ENCODE measurements at places on chromosomes 6 and 20. TPM values are rescaled to one million over a fixed set of nuclear protein-coding genes. Genes with fewer than 3 reads are reported as not detected.

DNA sequence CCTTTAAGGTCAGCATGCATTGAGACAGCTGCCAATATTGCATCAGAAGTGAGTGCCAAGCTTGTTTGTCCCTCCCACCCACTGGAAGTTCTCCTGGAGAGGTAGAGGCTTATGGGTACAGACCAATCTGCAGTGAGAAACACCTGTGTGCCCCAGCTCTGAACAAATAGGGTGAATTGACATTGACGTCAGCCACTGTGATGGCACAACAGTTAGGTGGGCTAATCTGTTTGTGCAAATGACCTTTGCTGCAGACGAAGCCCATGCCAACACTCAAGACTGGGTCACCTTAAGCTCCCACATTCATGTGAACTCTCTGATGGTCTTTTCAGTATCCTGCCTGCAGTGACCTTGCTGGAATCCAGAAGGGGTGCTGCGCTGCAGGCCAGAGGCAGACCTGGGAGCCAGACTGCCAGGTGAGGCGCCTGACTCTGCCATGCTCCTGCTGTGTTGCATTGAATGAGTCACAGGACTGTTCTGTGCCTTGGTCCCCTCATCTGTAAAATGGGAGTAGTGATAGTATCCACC is 99.9 kb downstream of the ALDH8A1 start:
- no peak for DNase-seq

DNA sequence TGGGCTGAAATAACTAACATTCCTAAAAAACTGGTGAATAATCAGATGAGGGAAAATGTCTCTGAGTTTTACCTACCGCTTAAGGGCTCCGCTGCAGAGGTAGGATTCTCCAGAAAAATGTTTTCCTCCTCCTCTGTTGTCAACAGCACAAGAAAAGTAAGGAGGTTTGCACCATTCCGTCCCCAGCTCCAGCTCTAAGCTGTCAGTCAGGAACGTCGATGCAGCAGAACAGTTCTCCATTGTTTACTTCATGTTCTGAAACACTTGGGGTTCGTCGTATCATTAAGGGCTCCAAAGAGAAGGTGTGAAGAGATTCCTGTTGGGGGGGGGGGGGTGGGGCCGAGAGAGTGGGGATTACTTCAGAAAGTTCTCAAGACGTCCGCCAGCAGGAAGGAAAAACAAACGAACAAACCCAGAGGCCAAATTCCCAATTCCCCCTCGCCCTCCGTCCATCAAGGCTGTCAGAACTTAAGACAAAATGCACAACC is 734 bp downstream of the MMS22L start:
- no peak for DNase-seq

DNA sequence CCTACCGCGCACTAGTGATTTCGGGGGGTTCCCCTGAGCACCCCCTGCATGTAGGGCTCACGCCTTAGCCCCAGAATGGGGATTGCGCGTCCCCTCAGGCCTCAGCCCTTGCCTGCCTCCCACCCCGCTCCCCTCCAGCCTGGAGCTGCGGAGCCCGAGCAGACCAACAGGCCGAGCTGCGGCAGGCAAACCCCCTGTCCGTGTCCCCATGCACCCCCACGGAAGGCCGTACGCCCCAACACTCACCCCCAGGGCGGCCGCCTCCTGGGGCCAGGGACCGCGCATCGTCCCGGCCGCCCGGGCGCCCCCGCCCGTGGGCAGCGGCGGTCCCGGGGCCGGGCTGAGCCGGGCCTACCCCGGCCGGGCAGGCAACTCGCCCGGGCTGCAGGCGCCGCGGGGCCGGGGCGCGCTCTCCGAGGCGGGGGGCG is 1.2 kb upstream of the KCNB1 start:
- DNase-seq = no peak

SIRPG gene
- total RNA-seq = not detected

GPX6 gene
- not detected for total RNA-seq

Data from skin of body (tissue), 3 donors.